Midbrain (tissue), 1 donor: ENCODE measurements at places on chromosomes 13 and 19.

- no peak for DNase-seq
Observed at GRCh38 chr13:108069521-108070210, 145.7 kb downstream of the LIG4 start.

- no peak for DNase-seq
Observed at GRCh38 chr13:80336370-80336769, 4.6 kb downstream of the SPRY2 start.

DNA sequence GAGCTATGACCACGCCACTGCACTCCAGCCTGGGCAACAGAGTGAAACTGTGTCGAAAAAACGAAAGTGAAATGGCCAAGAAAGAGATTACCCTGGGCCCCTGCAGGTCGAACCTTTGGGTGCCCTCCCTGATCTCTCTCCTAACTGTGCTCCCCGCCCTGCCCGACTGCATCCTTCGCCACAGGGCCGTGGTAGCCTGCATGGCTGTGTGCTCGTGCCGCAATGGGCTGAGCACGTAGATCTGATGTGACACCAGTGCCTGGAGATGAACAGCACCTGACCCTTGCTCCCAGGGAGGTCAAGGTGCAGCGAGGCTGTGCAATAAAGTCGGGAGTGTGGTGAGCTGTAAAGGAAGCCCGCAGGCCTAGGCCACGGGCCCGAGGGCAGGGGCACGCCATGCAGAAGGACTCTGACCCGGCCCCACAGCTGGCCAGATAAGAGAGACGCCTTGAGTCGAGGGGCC lies 60.2 kb downstream of the PEX11G start:
- no peak for DNase-seq

DNA sequence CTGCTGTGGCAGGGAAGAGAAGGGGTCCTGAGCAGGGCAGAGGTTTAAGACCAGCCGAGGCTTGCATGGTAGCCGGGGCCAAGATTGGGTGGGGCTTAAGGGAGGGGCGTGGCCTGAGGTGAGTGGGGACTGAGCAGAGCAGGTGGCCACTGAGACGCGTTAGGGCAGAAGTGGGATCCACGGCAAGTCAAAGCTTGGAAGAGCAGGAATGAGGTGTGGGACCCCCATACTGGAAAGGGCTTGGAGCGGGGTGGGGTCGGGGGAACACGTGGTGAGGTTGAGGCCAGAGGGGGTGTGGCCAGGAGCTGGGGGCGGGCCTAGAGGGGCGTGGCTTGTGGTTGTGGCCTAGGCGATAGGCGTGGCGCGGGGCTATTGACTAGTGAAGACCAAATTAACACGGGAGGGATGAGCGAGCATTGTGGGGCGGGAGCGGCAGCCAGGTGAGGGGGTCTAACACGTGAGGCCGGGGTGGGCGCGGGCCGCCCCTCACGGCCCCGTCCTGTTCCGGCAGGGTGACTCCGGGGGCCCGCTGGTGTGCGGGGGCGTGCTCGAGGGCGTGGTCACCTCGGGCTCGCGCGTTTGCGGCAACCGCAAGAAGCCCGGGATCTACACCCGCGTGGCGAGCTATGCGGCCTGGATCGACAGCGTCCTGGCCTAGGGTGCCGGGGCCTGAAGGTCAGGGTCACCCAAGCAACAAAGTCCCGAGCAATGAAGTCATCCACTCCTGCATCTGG lies 3.3 kb downstream of the CFD start:
- no peak for DNase-seq

DNA sequence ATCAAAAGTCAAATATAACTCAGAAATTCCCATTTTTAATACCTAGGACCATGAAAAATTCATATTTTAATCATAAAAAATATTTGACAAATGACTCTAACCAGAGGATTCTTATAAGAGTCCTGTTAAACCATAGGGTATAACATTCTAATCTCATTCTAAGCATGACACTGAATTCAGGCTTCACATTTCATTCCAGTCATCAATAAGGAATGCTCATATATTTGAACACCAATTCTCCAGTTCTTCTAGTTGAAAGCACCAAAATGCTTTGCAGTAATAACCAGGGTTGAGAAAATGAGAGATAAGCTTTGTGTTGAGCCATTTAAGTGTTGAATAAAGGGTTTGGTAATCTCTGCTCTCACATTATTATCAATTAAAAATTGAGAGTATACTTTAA lies 147.5 kb downstream of the VWA8 start:
- no peak for DNase-seq

- no peak for DNase-seq
Observed at GRCh38 chr13:37446503-37446902, 152.1 kb downstream of the POSTN start.

- no peak for DNase-seq
Observed at GRCh38 chr19:57813919-57814504, 701 bp downstream of the ZNF552 start.

GRCh38 chr13:22063416-22064124 lies 392.7 kb downstream of the FGF9 start:
- no peak for DNase-seq
